ENCODE measurements at places on chromosomes 3 and 15.

- DNase-seq = no peak
These were observed 14.7 kb upstream of the CHD2 start for GRCh38 chr15:92885224-92886041.

GRCh38 chr3:53484984-53485383 is 9.4 kb upstream of the CACNA1D start:
- DNase-seq = no peak

DNA sequence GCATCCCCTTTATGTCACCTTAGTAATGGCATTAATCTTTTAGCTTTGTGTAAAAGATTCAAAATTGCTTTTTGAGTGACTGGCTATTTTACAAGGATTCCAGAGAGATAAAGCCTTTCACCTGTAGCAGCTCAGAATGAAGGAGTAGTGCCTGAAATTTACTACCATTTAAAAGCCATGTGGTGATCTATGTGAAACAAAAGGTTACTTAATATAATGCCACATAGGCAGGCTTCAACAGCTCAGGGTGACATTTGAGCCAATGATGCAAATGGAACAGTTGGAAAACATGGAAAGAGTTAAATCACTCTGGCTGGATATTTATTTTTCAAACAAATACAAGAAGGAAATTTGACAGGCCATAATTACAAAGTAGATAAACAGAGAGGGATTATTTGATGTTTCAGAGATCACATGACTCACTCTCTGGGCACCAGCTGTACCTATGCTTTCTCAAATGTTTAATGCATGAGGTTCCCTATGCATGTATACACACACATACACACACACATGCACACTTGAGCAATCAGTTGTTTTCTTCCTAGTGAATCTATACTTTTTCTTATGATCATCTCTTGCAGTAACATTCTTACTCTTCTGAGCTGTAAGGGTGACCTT is 171.5 kb downstream of the ZMAT3 start:
- DNase-seq = no peak

- no peak for DNase-seq
These were observed 200.2 kb upstream of the LINGO1 start for GRCh38 chr15:77832874-77833273.

DNA sequence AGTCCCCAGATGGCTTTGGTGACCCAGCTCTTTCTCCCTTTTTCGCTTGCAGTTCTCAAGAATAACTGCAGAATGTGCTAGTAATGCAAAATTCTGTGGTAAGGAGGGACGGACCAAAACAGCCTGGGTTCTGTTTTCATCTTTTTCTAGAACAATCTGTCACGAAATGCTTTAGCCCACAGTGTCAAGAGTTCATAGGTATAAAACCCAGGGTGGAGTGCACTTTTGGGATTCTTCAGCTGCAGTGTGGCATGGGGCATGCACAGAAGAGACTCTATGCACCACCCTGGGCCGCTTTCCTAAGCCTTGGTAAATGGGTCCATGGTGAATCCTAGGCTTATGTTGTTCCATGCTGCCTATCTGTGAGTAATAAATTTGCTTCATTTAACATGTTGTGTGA is 1072.7 kb upstream of the GBE1 start:
- DNase-seq = no peak

- no peak for DNase-seq
These were observed 532.3 kb upstream of the SUCLG2 start for GRCh38 chr3:68186733-68187132.

DNA sequence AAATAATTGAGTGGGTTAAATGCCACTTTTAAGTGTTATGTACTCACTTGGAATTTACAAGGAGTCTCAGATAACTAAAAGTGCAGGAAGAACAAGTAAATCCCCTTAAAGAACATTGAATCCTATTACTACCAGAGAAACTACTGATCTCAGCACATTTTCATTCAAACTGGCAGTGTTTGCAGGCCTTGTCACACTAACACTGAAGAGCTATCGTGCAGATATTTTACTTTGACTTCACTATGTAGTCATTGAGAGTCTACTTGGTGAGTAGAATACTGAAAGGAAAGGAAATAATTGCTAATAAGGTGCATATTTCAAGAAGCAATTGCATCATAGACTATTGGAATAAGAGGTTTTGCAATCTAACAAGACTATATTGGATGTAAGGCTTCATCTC is 721.4 kb upstream of the CBLB start:
- no peak for DNase-seq

- DNase-seq = no peak
These were observed 10.4 kb downstream of the PLCB2 start for GRCh38 chr15:40297356-40297755.

- no peak for DNase-seq
These were observed 459.9 kb downstream of the RAP2B start for GRCh38 chr3:153621953-153622352.

- no peak for DNase-seq
These were observed 5.9 kb upstream of the TBC1D21 start for GRCh38 chr15:73867426-73867825.

- no peak for DNase-seq
These were observed 414.0 kb upstream of the ZNF717 start for GRCh38 chr3:76199382-76199781.

GRCh38 chr3:44509393-44509921 is 32.0 kb upstream of the ZNF445 start:
- no peak for DNase-seq

- no peak for DNase-seq
These were observed 244.1 kb upstream of the SEMA6D start for GRCh38 chr15:47473106-47473725.

DNA sequence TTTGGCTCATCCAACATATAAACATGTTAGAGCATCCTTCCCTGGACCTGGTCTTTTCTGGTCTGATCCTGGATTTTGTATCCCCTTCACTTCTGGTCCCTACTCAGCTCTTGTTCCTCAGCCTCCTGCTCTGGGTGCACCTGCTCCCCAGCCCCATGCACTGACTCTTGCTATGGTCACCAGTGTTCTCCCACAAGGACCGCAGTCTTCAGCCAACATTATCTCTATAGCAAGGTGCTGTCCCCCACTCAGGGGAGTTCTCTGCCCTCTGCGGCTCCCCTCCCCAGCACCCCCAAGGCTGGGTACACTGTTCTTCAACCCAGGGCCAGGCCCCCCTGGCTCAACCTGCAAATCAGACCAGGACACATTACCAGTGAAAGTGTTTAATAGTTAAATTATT is 80.2 kb downstream of the SEC22A start:
- DNase-seq = no peak
